Central memory CD8-positive, alpha-beta T cell (primary cell): ENCODE measurements at places on chromosomes 3 and 15.

- DNase-seq = no peak
These were observed 35.1 kb upstream of the ZDHHC23 start for GRCh38 chr3:113912552-113913236.

DNA sequence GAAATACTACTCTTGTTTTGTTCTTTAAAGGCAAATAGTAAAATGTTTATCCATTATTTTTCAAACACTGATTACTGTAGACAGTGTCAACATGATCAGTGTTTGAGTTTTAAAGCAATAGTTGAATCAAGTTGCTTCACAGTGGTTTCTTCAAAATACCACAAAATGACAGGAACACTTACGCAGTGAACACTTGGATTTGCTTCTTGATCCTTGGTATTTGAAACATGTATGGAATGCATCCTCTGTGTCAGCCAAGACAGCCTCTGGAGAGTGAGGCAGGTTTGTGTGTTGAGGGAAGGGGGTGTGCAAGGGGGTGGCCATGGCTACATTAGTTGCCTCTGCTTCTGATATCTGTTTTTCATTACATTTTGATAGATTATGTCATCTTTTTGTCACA, 413.0 kb downstream of the RBMS3 start:
- DNase-seq = no peak

GRCh38 chr3:150022381-150023238, 51.9 kb upstream of the PFN2 start:
- no peak for DNase-seq

DNA sequence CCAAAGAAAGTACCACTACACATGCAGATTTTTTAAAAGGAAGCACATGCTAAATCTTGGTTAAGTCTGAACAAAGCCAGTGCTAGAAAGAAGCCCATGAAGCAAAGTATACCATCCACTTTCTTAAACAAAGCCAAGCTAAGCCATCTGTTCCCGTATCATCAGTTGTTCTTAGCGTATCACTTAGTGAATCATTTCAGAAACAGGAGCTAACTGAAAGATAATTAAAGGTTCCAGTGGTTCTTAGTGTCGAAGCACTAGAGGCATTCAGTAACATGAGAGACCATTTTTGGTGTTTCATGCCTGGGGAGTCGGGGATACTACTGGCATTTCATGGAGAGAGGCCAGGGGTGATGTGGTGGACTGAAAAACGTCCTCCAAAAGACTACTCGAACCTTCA, 12.8 kb downstream of the UBXN7 start:
- DNase-seq = no peak

DNA sequence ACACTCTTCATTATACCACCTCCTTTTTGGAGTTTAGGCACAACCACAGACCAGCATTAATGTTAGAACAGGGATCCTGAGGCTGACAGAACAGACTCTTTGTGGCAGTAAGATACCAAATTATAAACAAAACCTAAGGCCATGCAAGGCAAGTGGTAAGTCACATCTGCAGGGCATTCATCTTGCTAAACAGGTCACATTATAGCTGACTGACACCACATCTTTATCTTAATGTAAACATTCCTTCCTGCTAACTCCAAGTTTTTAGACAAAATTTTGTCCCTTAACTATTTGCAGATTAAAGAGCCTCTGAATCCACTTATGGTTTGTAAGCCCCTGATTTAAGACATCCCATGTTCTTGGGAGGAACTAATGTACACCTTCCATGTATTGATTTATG, 500.6 kb downstream of the PYDC2 start:
- DNase-seq = no peak

- DNase-seq = no peak
These were observed 61.4 kb downstream of the TUSC7 start for GRCh38 chr3:116770815-116771450.
